Renal pelvis (tissue), 12 donors: ENCODE measurements at places on chromosomes 16 and 17.

GRCh38 chr16:77767211-77767610 is 21.2 kb upstream of the VAT1L start:
- DNase-seq, result no peak

DNA sequence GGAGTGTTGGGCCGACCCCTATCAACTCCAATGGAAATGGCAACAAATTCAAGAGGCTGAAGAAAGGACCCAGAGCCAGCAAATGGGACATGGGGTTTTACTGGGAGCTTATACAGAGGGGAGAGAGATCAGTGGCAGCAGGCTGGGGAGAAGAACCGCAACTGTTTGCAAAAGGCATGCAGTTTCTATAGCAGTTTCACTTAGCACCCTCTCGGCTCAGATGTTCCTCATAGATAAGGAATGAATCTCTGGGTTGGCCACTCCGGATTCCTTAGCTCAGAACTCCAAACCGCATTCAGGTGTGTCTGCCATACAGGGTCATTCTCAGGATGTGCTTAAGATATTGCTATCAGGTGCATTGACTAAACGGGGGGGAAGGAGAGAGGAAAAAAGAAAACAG is 71.1 kb upstream of the RPL38 start:
- no peak for DNase-seq

- DNase-seq, result peak; percentile 51
Measured at GRCh38 chr17:1490643-1491442, 1.6 kb downstream of the MYO1C start.

GRCh38 chr17:82795615-82796014 is 43.8 kb downstream of the TBCD start:
- DNase-seq, result no peak

DNA sequence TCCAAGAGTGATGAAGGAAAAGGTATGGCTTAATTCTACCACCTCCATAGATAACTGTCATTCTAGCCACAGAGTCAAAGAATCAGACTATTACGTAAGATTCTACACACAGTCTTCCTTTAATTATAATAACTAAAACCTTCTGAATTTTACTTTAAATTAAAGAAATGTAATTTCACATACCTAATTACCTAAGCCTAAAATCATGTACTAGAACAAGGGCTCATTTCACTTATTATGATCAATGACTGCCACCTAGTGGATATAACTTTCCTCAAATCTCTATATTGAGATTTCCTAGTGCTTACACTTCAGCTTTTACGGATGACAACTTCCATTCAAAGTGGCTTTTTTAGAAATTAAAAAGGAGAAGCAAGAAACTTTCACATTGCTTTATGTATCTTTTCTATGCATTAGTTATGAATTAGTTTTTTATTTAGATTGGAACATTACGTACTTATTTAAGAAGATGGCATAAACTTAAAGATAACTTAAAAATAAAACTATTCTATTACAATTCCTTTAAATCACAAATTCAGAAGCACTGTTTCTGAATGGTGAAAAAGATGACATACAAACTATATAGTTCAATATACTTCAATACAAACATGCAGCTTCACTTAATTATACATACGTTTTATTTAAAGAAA is 18.2 kb upstream of the ABCA10 start:
- peak; percentile 51 for DNase-seq

GRCh38 chr17:32846143-32846542 is 30.8 kb downstream of the MYO1D start:
- no peak for DNase-seq

- no peak for DNase-seq
Measured at GRCh38 chr16:9154567-9155410, 63.3 kb downstream of the HAPSTR1 start.

- no peak for DNase-seq
Measured at GRCh38 chr16:29290631-29291247, 115.8 kb downstream of the NPIPB11 start.

DNA sequence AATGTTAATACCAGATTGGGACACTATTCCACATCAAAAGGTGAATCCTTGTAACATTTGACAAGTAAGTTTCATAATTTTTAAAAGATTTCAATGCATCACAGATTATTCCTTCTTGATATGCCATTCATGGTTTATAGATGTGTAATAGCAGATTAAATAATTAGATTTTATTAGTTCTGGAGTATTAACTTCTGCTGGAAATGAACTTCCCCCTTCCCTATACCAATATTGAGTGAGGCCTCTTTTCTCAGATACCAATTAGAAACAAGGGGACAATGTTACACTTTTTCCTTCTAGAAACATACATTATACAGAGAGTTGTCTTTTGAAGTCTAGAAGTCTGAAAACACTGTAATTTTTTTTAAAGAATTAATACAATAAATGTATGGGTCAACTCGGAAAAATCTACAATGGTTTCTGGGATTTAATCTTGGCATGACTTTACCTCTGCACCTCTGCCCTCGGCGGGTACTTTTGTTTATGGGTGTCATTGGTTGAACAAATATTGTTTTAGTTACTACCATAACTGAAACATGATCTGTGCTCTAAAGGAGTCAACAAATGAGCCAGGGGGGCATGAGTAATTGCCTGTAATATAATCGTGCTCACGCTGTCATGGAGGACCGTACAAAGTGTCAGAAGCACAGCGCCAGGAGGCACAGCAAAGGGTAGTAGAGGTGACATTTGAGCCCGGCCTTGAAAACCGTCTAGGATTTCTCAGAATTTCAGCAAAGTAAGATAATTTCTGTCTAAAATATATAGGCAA is 8.2 kb downstream of the LRRC37B start:
- DNase-seq, result peak; percentile 64

DNA sequence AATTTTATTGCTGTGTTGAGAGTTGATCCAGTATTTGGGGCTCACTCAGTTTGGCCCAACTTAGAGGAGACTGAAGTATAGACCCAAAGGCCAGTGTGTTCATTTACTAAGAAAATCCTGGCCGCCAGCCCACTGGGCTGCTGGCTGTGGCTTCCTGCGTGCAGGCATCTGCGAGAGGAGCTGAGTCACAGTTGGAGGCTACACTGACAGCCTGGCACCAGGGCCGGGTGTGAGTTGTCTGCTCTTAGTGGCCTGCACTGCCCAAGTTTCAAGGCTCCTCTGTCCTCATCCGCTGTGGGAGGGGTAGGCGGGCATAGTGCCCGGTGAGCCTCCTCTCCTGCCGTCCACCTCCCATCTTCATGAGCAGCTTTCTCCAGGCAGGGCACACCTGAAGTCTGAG is 54.2 kb downstream of the PLD6 start:
- DNase-seq, result no peak

- DNase-seq, result no peak
Measured at GRCh38 chr16:8391257-8391656, 199.1 kb downstream of the TMEM114 start.

DNA sequence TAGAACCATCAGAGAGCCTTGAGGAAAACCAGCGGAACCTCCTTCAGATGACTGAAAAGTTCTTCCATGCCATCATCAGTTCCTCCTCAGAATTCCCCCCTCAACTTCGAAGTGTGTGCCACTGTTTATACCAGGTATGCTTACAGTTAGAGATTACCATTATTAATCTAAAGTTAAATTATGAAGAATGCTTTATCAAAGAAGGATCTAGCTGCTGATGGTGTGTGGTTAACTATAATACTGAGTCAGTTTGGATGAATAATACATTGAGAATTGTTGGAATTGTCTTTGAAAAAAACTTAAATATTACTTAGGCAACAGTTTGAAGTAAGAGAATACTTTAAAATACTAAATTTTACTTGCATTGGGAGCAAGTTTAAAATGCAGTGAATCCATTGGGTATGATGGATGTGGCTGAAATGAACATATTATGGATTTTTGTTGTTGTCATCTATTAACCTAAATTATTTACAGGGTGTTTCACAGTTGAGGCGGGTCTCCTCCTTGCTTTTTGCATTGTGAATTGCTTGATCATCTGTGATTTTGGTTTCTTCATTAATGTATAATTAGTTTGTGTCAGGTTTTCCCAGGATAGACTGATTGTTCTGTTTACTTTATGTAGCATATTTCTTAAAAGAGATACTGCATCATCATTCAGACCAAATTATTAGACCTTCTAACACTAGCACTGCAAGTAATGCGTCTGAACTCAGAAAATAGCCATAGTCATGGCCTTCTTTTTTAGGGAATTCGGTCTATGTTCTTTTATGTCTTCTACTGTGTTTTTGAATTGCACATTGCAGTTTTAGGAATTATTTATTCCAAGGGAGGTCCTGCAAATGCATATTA is 47.8 kb downstream of the OMG start:
- no peak for DNase-seq

DNA sequence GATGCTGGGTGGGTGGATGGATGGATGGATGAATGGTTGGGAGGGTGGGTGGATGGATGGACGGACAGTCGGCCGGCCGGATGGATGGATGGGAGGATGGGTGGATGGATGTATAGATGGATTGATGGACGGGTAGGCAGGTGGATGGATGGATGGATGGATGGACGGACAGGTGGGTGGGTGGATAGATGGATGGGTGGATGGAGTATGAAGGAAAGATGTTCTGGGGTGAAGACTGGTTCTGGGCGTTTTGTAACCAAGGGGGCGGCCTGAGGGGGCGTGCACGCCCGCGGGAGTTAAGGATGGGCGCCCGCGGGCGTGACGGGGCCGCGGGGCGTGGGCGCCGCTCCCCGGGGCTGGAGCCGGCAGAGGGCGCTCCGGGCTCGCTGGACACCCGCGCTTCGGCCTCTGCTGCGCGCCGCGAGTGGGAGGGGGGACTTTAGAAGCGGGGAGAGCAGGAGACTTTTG is at the start of gene NECAB2:
NECAB2 (plus strand) TSS at position 407 of the 468 bp plus-strand sequence. CDS start 405 bp downstream, outside the sequence.
- DNase-seq, result no peak

DNA sequence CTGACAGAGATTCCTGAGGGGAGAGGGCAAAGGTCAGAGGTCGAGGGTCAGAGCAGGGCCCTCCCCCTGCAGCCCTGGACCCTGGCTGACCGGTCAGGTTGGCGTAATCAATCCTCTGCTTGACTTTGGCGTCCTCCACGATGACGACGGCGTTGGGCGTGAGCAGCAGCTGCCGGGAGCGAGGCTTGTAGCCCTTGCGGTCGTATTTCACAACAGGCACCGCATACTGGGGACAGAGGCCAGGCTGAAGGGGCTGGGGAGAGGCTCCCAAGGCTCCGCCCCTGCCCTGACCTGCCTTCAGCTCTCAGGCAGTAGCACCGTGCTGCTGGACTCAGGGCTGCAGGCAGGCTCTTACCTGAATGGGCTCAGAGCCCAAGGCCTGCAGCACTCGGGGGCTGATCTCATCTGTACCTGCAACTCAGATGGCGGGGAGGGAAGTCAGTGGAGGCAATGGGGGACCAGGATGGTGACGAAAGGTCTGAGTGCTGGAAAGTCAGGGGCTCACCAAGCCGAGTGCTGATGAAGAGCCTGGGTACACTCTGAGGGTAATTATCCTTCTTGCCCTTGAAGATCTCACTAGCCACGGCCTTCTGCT is 12.0 kb upstream of the CRK start:
- peak; percentile 72 for DNase-seq

DNA sequence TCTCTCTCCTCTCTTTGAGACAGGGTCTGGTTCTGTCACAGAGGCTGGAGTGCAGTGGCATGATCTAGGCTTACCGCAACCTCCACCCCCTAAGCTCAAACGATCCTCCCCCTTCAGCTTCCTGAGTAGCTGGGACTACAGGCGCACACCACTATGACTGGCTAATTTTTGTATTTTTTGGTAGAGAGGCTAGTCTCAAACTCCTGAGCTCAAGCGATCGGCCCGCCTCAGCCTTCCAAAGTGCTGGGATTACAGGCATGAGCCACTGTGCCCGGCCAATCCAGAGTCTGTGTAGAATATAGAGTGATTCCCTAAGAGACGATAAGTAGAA is 65.8 kb upstream of the RPH3AL start:
- DNase-seq, result no peak

DNA sequence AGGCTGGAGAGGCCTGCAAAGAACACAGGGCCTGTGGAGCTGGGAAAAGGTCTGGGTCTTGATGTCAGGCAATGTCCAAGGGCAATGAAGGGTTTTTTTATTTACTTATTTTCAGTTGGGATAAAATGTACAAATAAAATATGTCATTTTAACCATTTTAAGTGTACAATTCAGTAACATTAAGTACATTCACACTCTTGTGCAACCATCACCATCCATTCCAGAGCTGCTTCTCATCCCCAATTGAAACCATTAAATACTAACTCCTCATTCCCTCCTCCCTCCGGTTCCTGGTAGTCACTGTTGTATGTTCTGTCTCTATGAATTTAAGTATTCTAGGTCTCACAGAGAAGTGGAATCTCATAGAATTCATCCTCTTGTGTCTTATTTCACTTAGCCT is 444.7 kb downstream of the HS3ST3B1 start:
- no peak for DNase-seq

DNA sequence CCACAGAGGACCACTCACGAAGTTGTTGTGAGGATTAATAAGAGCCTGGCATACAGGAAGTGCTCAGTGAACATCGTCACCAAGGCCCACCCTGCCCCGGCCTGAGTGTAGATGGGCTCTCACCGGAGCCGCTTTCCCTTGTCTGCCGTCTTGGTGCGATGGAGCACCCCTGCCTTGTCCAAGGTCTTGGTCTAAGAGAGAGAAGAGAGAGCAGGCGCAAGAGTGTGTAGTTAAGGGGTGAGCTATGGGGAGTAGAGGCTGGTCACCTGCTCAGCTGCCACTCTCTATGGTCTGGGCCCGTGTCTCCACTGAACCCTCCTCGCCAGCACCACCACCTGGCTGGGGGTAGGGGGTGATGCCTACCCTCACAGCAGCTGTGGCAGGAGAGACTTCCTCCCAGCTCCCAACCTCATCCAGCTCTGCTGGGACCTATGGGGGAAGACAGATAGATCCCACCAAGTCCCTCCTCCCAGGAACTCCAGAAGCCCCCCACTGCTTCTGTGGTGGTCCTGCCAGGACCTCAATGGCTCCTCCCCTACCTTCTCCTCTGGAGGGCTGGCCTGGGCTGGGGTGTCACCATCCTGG is 28.7 kb downstream of the ARHGAP27 start:
- no peak for DNase-seq

DNA sequence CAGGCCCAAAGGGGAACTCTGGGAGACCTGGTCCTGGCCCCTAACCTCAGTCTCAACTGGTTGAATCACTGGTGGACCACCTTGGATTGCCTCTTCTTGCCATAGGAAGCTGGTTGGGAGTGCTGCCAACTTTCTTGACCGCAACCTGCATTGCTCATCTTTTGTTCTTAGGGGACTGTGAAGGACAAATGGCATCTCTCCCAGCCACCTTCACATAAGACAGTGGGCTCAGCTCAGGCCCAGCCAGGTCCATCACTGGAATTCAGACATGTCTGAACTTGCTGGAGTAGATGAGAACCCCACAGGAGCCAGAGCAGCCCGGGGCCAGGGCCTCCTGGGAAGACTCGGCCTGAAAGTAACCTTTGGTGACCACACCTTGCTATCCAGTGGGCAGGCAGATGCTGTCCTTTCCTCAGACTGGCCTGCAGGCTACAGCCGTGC is 18.8 kb downstream of the ADORA2B start:
- no peak for DNase-seq

GRCh38 chr17:72598695-72599094 is 477.9 kb downstream of the SOX9 start:
- no peak for DNase-seq

DNA sequence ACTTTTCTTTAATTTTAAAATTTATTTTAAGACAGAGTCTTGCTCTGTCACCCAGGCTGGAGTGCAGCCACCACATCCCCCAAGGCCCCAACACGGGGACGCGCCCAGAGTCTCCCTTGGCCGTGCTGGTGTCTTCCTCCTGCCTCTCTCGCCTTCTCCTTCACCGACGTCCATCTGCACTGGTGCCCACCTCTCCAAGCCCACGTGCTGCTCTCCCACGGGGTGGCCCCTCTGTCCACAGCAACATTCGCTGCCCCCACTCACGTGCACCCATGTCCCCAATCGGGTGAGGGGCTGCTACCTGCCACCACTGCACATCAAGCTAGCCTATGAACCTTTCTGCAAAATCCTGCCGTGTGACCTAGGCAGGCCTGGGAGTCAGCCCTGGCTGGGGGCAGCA is 3.1 kb downstream of the TMEM204 start:
- DNase-seq, result no peak

GRCh38 chr16:4373909-4374742 is 2.5 kb downstream of the VASN start:
- peak; percentile 89 for DNase-seq
